ENCODE measurements at places on chromosomes 7 and 10.

DNA sequence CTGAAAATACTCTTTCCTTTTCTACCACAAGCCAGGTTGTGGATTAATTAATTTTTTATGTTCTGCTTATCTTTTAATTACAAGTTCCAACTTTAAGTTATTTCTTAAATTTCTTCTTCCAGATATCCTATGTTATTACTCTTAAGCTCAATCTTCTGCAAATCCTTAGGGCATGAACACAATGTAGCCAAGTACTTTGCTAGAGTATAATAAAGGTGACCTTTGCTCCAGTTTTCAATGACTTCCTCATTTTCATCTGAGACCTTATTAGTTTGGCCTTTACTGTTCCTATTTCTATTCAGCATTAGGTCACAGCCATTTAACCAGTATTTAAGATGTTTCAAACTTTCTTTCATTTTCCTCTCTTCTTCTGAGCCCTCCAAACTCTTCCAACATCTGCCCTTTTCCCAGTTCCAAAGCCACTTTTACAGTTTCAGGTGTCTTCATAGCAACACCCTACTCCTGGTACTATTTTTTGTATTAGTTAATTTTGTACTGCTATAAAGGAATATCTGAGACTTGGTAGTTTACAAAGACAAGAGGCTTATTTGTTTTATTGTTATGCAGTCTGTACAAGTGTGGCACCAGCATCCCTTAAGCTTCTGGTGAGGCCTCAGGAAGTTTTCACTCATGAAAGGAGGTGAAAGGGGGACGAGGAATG is 886.2 kb upstream of the GHITM start:
- DNase-seq: no peak

GRCh38 chr10:9166770-9167169 is 1112.3 kb downstream of the GATA3 start:
- DNase-seq: no peak

DNA sequence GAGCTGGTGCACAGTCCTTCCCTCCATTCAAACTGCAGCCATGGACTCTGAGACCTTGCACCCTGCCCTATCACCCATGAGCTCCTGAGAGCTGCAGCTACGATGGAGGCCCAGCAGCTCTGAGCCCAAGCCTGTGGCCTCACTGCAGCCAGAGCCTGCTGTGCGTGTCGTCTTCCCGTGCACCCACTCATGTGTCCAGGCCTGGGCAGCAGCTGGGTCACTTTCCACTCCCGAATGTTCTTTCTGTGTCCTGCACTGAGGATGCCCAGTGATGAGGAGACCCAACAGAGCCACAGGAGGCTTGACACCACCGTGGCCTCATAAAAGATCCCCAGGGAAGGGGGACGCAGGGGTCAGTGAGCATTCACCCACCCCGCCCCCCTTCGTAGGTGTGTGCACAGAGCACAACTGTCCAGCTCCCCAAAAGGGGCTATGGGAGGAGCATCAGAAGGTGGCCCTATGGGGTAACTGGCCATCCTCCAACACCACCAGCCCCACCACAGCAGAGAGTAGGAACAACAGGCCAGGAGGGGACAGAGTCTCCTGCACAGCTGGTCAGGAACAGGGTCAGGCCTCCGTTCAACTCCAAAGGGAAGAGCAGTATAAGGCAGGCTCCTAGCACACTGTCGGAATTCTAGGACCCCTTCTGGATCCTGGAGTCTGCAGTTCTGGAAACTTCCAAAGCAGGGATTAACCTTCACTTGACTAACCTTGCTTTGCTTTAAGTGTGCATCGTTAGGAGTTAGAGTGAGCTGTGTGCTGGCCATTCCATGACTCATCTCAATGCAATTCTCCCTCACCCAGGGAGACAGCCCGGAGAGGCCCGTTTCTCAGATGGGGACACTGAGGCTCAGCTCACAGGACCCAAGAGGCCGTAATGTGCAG is 52.6 kb downstream of the RASGEF1A start:
- no peak for DNase-seq

- DNase-seq: no peak
Observed at GRCh38 chr10:13340626-13341376, 7.3 kb downstream of the SEPHS1 start.

DNA sequence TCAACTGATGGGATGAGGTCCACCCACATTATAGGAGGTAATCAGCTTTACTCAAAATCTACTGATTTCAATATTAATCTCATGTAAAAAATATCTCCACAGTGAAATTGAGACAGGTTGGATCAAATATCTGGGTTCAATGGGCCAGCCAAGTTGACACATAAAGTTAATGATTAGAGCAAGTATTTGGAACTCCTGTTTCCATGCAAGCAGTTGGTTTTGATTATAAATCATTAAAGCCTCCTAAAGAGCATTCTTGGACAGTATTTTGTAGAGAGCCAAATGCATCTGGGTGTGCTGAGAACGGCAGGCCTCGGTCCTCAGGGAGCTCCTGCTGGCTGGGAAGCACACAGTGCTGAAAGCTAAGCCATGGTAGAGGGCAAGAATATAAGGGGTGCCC is 126.9 kb upstream of the BTBD16 start:
- DNase-seq: no peak

DNA sequence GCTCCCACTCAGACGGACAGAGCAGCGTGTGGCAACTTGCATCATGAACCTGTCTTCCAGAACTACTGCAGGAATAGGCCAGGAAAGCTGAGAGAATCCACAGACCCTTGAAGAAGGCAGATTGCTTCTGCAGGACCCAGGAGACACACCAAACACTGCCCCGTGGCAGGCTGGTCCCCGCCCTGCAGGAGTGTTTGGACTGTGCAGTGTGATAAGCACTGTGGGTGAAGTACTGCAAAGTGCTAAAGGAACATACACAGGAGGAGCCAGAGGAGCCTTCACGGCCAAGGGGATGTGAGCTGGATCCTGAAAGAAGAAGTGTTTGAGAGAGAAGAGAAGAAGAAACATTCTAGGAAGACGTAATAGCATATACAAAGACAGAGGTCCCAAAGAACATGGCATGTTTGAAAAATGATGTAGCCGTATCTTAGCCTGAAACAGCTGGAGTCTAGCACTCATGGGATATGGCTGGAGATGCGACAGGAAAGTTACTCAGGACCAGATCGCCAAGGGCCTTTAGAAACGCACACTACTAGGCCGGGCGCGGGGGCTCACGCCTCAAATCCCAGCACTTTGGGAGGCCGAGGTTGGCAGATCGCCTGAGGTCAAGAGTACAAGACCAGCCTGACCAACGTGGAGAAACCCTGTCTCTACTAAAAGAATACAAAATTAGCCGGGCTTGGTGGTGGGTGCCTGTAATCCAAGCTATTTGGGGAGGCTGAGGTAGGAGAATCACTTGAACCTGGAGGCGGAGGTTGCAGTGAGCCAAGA is 96.9 kb upstream of the RHEB start:
- no peak for DNase-seq

DNA sequence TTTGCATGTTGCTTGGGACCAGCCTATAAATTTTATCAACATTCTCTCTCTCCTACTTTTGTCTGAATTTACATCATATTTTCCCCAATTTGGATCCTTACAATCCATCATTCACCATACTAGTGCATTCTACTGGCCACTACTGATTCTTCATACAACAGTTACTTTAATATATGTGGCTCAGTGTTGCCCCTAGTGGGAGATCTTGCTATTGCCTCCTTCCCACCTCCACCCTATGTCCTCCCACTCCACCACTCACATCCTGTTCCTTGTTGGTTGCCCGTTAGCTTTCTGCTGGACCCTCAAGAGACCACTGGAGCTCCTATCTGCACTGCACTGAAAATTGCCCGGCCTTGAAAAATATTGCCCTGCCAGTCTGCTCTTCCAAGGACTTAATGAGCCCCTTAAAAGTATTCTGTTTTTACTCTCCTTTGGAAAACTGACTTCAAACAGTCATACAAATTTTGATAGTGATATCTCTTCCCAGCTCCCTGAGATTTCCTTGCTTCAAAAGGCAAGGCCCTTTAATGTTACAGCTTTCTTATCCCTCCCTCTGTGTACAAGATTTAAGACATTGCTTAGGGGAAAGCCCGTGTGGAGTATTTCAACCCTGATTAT is 243.2 kb upstream of the TMEM229A start:
- DNase-seq: no peak

DNA sequence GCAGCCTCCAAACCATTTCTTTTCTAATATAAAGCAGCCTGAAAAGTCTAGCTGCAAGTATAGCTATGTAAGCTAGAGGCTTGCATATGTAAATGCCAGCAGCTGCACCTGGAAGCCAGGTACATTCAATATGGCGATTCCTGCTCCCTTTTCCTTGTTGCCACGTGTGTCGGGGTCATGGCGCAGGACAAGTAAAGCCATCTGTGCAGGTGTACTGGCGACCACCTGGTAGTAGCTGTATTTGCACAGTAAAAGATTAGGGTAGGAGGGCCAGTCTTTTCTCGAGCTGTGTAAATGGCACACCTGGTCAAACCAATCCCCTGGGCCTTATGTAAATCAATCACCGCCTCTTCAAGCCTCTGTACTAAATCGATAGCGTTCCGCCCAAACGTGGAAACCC is 484.5 kb downstream of the MAGI2 start:
- no peak for DNase-seq

GRCh38 chr7:88315522-88315921 is 8.8 kb upstream of the STEAP4 start:
- no peak for DNase-seq

DNA sequence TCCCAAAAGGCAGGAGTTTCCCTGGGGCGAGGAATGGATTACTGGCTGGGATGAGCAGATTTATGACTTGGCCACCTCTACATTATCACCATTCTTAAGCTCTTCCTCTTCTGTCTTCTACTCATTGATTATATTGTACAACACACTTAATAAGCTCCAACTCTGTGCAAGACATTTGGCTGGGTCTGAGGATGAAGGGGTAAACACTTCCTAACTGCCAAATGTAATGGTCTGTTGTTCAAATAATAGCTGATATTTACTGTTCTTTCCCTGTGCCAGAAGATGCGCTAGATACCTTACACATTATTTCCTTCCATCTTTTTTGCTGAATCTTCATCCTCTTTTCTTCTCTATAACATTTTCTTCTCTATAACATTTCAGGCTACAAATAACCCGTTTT is 11.6 kb downstream of the OR6V1 start:
- no peak for DNase-seq

GRCh38 chr7:46315891-46316290 is 394.8 kb upstream of the IGFBP3 start:
- DNase-seq: no peak

- no peak for DNase-seq
Observed at GRCh38 chr10:9075420-9075819, 1020.9 kb downstream of the GATA3 start.

GRCh38 chr7:52504561-52504960 is 530.9 kb upstream of the POM121L12 start:
- DNase-seq: no peak

GRCh38 chr7:22146961-22147512 is 201.3 kb upstream of the CDCA7L start:
- DNase-seq: no peak

Measured in D721Med (cell line).